NCI-H69 (cell line): ENCODE measurements at places on chromosomes 6 and 20.

DNA sequence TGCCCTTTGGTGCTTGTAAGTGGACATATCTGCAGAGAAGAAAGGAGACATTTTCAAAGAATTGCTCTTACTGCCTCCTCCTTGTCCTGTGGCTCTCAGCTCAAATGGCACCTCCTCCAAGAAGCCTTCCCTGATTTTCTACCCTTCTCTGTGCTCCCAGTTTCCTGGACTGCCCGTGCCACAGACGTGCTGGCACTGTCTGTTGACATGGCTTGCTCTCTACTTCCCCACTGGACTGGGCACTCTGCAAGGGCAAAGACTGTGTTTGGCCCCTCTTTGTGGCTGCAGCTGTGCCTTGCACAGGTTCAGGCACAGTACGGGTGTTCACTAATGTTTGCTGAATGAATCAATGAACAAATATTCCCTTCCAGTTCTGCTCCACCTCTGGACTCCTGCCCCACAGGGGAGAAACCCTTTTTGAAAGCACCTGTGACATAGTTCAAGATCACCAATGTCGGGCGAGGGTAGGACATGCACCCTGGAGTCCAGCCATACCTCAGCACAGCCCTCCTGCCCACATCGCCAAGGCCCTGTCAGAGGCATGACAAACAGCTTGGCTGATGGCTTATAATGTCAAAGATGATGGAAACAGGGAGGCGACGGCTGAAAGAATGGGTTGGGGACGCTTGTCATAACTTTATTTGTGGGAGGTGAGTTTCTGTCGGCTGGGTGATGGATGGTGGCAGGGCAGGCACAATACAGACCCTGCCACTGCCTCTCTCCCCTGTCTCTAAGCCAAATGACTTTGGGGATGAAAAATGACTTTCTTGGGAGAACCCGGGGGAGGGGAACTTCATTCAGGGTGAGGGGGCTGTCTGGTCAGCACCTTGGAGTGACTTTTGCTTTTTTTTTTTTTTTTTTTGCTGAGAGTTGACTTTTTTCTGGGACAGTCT, 15.6 kb upstream of the CTNNBL1 start:
- no peak for DNase-seq

DNA sequence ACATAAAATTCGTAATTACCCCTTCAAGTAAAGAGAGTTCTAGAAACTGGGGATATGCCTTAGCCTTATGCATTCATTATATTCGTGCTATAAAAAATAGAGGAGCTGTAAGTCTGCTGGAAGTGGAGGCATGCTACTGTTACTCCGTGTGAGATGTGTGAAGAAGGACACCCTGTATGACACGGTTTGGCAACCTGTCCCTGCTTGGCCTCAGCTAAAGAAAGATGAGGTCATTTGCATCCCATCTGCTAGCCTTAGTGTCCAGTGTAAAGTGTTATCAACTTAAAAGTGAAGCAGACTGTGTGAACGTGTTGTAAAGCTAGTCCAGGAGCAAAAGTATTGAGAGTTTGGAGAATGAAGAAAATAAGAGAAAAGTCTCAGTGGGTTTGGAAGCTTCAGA, 135.1 kb upstream of the RAB32 start:
- no peak for DNase-seq

DNA sequence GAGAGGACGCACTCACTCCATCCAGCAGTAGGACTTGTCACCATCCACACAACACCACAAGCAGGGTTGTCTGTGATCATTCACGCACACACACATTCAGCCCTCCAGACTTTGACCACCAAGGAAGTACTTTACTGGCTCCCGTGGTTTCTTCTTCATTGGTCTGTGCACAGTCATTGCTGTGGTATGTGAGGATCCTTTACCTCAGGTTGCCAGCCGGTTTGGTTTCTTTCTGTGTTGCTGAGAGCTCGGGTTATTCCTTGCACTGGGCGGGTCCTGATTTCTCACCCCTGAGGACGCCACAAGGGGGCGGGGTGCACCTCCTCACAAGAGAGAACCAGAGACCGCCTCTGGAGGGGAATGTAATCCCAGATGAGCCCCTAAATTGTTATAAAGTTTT, 11.2 kb downstream of the SLC35A1 start:
- DNase-seq: no peak

GRCh38 chr20:62219992-62220665, at the start of gene HRH3:
TSS of gene HRH3 (minus strand) at chr20:62220278. CDS start at chr20:62219970, 308 bp downstream.
- DNase-seq: peak; percentile 69

DNA sequence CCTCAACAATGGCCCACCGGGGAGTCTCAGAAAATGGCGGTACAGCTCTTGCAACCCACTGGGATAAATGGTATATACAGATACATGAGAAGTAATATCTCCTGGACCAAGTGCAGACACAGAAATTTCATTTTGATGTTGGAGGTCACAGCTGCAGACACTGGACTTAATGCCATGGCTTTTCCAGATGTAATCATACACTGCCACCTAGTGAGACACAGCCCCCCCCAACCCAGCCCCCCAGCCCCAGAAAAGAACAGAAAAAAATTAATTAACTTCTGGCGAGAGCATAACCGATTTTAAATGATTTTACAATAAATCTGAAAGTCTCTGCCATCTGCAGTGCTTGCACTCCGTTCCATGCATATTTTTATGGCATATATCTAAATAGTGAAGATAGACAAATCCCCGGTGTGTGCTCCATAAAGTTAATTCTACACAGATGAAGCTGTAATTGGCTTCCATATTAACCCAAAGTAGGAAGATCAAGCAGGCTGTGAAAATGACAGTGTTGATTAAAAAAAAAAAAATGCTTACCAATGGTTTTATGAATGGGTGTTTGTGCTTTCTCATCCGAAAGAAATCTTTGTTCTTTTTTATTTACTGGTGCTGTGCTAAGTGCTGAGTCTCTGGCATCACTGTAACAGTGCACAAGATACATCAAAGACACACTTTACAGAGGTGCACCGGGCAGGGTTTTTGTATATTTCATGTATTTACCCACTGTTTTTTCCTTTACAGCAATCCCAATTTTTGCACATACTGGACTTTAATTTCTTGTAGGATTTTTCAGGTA, 804.1 kb downstream of the TFAP2A start:
- peak; percentile 87 for DNase-seq

GRCh38 chr20:17611540-17612286, 41.8 kb downstream of the DSTN start:
- DNase-seq: no peak

DNA sequence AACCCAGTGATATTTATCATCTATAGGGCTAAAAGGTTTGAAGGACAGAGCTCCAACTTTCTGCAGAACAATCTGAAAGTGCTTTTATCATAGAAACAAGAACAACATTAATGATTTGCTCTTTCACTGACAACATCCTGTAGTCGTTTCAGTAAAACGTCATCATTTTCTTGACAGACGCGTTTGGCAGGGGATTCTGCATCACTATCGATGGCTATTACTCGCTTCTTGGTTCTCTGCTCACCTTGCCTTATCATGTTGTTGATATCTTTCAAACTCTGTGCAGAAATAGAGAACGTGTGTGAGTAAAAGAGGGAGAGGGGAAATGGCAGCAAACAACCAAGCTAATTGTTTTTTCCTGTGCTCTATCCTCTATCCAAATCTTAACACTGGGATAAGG, 47.1 kb upstream of the SAMHD1 start:
- DNase-seq: no peak

GRCh38 chr6:107642861-107643328, 153.0 kb downstream of the SOBP start:
- DNase-seq: no peak

DNA sequence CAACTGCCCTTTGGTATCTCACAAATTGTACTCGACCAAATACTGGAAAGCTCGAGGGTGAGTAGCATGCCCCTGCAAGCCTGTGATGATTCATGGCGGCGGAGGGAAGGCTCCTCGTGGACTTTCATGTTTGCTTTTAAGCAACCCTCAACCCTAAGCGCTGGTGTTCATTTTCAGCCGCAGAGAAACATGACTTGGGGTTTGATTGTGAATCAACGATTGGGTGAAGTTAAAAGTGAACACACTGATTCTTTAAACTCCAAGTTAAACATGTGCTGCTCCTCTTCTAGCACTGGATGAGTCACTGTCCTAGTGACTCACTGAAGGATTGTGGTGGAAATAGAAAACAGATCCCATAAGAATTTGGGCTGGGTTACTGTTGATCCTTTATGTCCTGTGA, 8.3 kb downstream of the CD109 start:
- no peak for DNase-seq

DNA sequence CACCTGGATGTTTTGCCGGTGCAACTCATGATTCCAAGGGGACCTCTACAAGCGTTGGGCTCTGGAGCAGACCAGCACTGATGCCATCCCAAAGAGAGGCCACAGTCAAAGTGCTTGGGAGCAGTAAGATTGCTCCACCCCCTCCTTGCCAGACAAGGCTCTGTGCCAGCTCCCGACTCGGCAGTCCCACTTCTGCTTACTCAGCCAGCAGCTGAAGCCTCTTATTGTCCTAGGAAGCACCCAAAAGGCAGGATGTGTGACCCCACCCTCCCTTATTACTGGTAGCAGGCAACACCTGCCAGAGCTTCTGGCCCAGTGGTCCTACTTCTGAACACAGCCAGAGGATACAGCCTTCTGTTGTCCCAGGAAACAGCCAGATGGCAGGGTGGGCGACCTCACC, 614.2 kb downstream of the TENT5A start:
- peak; percentile 94 for DNase-seq

GRCh38 chr20:54320148-54320607, 112.3 kb downstream of the PFDN4 start:
- no peak for DNase-seq

DNA sequence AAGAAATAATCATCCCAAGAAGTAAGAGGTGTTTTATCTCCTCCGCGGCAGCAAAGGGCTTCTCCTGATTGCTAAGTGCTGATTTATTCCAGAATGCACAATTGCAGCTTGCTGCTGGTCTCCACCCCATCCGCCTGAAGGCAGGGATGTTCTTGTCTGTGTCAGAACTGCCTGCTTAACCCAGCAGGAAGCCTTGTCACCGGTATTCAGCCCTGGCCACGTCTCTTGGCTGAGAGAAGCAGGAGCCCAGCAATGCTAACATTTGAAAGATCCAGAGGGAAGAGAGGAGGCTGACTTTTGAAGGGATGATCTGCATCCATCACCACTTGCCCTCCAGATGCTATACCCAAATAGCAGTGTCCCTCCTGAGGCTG, 4.2 kb downstream of the SCML4 start:
- DNase-seq: peak; percentile 96

DNA sequence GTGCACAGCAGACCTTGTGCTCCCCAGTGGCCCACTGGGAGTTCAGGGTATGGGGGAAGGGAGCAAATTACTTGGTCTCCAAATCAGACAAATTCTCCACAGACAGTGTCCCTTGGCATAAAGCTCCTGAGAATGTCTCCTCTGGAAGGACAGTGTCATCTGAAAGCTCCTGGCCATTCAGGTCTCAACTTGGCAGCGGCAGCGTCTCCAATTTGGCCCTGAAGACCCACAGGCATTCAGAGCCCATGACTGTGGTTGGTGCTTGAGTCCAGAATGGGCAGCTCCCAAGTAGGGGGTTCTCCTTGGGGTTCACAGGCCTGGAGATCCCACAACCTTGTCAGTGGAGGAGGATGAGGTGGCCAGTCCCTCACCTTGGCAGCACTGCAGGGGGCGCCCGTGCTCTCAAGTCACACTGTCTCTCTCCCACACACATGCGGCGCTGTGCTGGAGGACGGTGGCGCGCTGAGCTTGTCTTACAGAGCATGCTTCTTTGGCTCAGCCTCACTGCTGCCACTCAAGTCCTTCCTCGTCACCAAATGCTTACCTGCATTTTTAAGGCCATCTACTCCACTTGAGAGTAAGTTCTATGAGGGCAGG, 20.7 kb downstream of the DYNLRB1 start:
- peak; percentile 35 for DNase-seq

- DNase-seq: no peak
Observed at GRCh38 chr6:44831002-44831610, 443.6 kb downstream of the CDC5L start.

DNA sequence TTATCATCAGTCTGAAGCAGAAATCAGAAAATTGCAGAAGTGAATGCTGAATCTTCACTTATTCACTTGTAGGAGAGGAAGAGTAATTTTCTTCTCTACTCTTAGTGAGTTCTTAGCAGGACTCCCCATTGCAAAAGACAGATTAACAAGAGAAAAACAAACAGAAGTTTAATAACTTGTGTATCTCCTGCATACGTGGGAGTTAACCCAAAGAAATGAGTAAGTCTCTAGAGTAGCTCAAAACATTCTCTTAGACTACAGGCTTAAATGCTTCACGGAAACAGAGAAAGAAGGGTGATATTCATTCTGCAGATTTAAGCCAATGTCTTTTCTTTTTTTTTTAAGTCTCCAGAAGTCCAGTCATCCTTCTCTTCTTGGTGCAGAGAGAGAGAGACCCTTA, 97.9 kb upstream of the TMEM181 start:
- no peak for DNase-seq
